K562 (cell line): ENCODE measurements at places on chromosomes 2 and 18. TPM values are rescaled to one million over a fixed set of nuclear protein-coding genes. Genes with fewer than 3 reads are reported as not detected.

DNA sequence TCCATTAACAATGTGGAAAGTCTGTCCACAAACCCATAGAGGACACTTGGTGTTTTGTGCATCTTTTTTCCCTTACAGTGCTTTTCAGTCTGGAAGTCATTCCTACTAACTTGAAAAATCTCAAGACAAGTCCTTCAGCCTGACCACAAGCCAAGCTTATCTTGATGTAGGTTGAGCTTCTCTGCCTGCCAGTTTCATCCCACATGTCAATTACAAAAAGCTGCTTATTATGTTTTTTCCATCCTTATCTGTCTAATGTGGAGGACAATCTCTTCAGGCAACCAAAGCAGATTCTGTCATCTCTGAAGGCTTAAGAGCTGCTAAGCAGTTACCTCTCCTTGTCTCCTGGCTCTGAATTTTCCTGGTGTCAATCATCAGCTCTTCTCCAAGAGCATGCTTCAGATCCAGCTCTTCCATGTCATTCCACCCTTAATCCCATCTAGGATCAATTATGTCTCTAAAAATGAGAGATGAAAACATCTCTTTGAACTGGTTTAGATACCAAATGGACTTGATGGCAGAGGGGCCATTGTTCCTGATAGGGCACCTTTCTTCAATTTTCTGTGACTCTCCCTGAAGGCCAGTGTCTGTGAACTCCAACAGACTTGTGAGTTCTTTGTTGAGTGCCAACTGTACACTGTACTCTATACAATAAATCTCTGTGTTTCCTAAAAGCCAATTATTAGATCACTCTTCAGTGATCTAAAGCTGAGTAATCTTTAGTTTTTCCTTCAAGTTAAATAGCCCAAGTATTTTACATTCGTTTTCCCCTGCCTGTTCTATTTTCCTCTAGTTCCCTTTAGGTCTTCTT is 208.6 kb downstream of the RBM43 start:
- no peak for DNase-seq
- H3K36me3 ChIP-seq, result no peaks in the 10 kb centered on the region
- no peak overlapping the region for H3K4me3 ChIP-seq
- no peaks in the 10 kb centered on the region for H3K4me1 ChIP-seq
- H3K27ac ChIP-seq, result no peak overlapping the region

The OSR1 gene
- total RNA-seq, result not detected in 2 replicates

DNA sequence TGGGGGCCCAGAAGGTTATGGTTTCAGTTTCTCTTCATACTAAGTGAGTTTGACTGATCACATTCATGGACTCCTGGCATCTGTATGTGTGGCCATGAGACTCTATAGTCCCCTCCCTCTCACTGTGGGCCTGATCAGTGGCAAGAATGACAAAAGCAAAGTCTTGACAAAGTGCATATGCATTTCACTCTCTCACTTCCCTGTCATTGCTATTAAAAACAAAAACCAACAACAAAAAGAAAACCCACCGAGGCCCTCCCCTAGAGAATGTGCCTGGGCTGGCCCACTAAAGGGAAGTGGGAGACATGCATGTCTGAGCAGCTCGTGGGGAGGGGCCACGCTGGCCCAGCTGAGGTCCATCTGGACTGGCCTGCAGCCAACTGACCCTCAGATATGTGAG is 600.1 kb upstream of the RAB6C start:
- peaks cover 5% of the 10 kb centered on the region; the same call in 1 of the 2 replicates for H3K27me3 ChIP-seq
- H3K27ac ChIP-seq, result no peak overlapping the region
- DNase-seq, result no peak
- no peaks in the 10 kb centered on the region for H3K36me3 ChIP-seq
- no peaks in the 10 kb centered on the region for H3K4me1 ChIP-seq

DNA sequence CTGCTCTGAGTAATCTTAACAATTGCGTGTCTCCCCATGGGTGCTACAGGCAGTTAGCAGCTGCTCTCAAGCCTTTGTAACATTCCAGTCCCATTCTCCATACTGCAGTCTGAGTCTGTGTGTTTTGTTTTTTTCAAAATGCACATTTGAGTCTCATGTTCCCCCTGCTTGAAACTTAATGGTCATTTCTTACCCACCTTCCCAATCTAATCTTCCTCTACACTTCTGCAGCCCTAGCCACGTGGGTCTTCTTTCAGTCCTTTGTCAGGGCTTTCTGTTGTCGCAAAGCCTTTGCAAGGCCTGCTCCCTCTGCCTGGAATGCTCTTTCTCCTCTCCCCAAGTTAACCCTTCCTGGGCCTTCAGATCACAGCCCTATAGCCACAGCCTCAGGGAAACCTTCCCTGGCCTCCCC is 24.5 kb downstream of the ELAC1 start:
- no peaks in the 10 kb centered on the region; the same call in 1 of the 2 replicates for H3K4me1 ChIP-seq
- no peak for DNase-seq
- H3K27me3 ChIP-seq, result no peaks in the 10 kb centered on the region
- no peaks in the 10 kb centered on the region for H3K36me3 ChIP-seq
- no peak overlapping the region for H3K4me3 ChIP-seq
- H3K27ac ChIP-seq, result no peak overlapping the region

DNA sequence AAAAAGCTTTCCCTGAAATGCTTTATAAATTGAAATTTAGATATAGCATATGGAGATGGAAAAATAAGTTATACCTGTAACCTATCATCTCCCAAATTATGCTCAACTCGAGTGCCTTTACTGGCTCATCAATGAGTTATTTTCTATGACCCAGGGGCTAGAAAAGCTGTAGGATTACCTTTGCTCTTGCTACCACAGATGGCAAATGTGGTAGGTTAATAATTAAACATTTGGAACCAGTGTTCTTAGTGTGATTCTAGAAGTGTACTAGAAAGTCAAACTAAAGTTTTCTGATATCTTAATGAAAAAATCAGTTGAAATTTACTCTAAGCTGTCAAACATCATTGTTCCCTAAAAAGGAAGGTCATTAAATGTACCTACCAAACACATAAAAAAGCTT is 22.5 kb downstream of the ALS2 start:
- no peaks in the 10 kb centered on the region for H3K4me1 ChIP-seq
- DNase-seq, result no peak
- H3K27ac ChIP-seq, result no peak overlapping the region
- H3K36me3 ChIP-seq, result peaks cover 19% of the 10 kb centered on the region; the same call in 1 of the 3 replicates
- no peak overlapping the region for H3K4me3 ChIP-seq

DNA sequence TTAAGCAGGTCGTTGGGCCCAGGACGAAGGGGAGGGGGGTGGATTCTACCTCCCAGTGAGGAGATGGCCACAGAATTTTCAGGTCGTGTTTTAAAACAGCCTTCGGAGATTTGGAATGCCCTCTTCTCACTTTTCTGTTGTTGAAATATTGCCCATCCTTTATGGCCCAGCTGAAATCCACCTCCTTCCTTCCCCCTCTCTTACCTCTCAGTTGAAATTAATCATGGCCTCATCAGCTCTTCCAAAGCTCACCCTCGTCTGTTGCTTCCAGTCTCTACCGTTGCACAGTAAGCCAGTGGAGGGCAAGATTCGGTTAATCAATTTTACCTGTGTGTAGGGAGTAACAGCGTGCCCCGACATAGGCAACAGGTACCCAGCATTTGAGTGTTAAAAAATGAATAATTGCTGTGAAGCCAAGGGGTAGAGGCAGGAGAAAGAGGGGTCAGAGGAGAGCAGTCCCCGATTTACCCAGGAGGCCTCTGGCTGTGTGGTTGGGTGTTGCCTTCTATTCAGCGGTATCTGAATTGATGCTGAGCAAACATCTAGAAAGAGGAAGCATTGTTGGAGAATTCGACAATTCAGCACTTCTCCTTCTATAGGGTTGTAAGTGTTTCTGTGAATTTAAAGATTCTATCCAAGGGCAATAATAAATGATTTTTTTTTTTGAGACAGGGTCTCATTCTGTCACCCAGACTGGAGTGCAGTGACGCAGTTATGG is 8.6 kb upstream of the PDIA6 start:
- peaks cover 66% of the 10 kb centered on the region for H3K27me3 ChIP-seq
- no peak overlapping the region for H3K4me3 ChIP-seq

- peaks cover 6% of the 10 kb centered on the region for H3K4me1 ChIP-seq
- H3K27ac ChIP-seq, result no peak overlapping the region
- no peak overlapping the region for H3K4me3 ChIP-seq
- DNase-seq, result no peak
- no peaks in the 10 kb centered on the region for H3K36me3 ChIP-seq
- peaks cover 18% of the 10 kb centered on the region for H3K27me3 ChIP-seq
Observed at GRCh38 chr2:71471276-71471675, 17.9 kb downstream of the DYSF start.

GRCh38 chr2:63842149-63843061 is 709 bp downstream of the UGP2 start:
- H3K4me1 ChIP-seq, result peaks cover 18% of the 10 kb centered on the region
- no peaks in the 10 kb centered on the region; the same call in 1 of the 3 replicates for H3K36me3 ChIP-seq
- H3K27ac ChIP-seq, result peak overlapping the region; percentile 96
- H3K4me3 ChIP-seq, result peak overlapping the region; percentile 80
- peak; percentile 21 for DNase-seq

The FEV gene
- 1.6 and 2.4 TPM in 2 replicates for total RNA-seq

- no peak overlapping the region for H3K27ac ChIP-seq
- no peak overlapping the region for H3K4me3 ChIP-seq
- H3K36me3 ChIP-seq, result peaks cover 10% of the 10 kb centered on the region; the same call in 1 of the 3 replicates
- DNase-seq, result peak; percentile 40
- no peaks in the 10 kb centered on the region for H3K27me3 ChIP-seq
Observed at GRCh38 chr2:198127627-198128026, 323.2 kb downstream of the PLCL1 start.

The MPV17 gene
- 66.8 and 71.2 TPM in 2 replicates for total RNA-seq

The CDH19 gene
- total RNA-seq, result not detected in 2 replicates

DNA sequence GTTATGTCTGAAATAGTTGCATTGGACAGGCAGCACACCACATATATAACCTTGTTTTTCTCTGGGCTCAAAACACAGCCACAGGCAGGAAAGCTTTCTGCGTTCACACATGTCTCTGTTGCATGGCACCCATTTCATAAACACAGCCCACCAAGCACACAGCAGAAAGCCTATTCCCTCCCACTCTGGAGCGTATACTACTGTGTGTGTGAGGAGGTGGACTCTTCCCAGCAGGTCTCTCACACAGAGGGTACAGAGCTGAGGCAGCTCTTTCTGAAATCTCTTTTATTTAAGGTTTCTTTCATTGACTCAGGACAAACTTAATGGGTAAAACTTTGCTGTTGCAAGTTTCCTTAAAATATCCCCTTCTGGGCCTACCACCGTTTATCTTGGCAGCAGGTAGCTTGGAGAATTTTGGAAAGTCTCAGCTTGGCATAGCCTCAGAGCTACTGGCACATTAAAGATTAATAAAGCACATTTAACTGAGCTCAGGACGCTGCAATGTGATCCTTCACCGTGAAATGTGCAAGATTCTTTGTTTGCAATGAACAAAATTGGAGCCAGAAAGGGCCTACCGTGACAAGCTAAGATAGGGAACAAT is 105.1 kb upstream of the NCKAP5 start:
- no peak overlapping the region for H3K27ac ChIP-seq
- H3K4me1 ChIP-seq, result no peaks in the 10 kb centered on the region
- H3K4me3 ChIP-seq, result no peak overlapping the region
- no peaks in the 10 kb centered on the region for H3K27me3 ChIP-seq
- no peaks in the 10 kb centered on the region for H3K36me3 ChIP-seq
- no peak for DNase-seq

DNA sequence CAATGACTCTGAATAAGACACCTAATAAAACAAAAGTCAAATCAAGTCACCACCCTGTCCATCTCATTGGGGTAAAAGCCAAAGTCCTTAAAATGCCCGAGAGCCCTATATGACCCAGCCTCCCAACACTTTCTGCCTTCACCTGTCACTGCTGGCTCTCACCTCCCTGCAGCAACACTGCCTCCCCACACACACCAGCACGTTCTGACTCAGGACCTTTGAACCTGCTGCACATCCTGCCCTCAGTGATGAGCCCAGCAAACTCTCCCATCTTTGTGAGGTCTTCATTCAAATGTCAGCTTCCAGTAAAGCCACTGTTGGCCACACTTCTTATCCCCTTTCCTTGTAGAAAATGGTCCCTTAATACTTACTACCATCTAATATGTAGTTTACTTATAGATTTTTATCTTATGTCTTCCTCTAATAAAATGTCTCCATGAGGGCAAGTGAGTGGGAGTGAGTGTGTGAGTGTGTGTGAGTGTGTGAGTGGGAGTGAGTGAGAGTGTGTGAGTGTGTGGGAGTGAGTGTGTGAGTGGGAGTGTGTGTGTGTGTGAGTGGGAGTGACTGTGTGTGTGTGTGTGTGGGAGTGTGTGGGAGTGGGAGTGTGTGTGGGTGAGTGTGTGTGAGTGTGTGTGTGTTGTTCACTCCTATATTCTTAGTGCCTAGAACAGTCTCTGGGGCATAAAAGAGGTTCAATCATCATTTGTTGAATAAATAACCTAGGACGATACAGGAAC is 504.7 kb downstream of the EIPR1 start:
- H3K36me3 ChIP-seq, result no peaks in the 10 kb centered on the region
- no peaks in the 10 kb centered on the region for H3K4me1 ChIP-seq
- no peak overlapping the region for H3K4me3 ChIP-seq
- peaks cover 72% of the 10 kb centered on the region for H3K27me3 ChIP-seq
- H3K27ac ChIP-seq, result no peak overlapping the region

DNA sequence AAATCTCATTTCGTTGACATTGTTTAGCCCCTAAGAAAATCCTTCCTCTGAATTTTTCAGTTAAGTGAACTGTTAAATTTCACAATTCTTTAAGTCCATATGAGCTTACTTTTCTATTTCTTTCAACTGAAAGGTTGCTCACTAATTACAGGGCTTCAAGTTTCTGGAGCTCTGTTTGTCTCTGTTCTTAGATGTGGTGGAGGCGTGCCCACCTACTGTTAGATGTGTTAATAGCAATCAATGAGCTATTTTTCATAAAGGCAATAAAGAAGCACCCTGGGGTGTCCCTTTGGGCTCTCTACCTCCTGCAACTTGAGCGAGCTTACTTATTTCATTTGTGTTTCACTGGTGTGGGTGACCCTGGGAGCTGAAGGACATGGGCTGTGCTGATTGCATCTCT is 25.0 kb downstream of the CREG2 start:
- H3K36me3 ChIP-seq, result no peaks in the 10 kb centered on the region
- H3K27me3 ChIP-seq, result peaks cover 13% of the 10 kb centered on the region
- H3K27ac ChIP-seq, result no peak overlapping the region
- no peak overlapping the region for H3K4me3 ChIP-seq
- no peak for DNase-seq
- H3K4me1 ChIP-seq, result no peaks in the 10 kb centered on the region

The TNS1 gene
- 1.9 and 2.0 TPM in 2 replicates for total RNA-seq

DNA sequence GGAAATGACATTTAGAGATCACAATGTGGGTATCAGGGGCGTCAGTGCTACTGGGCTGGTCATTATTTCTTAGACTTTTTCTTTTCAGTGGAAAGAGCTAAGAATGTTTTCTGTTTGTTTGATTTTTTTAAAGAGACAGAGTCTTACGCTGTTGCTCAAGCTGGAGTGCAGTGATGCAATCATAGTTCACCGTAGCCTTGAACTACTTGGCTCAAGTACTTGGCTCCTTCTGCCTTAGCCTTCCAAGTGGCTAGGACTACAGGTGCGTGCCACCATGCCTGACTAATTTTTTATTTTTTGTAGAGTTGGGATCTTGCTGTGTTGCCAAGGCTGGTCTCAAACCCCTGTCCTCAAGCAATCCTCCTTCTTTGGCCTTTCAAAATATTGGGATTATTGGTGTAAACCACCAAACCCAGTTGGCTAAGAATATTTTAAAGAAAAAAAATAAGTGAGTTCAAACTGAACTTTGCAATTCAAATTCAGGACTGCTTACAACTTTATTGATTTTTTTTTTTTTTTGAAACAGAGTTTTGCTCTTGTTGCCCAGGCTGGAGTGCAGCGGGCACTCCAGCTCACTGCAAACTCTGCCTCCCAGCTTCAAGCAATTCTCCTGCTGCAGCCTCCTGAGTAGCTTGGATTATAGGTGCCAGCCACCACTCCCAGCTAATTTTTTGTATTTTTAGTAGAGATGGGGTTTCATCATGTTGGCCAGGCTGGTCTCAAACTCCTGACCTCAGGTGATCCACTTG is 154.2 kb downstream of the MIB1 start:
- no peak overlapping the region for H3K27ac ChIP-seq
- H3K27me3 ChIP-seq, result peaks cover 6% of the 10 kb centered on the region
- no peaks in the 10 kb centered on the region; the same call in 2 of the 3 replicates for H3K4me1 ChIP-seq
- no peaks in the 10 kb centered on the region for H3K36me3 ChIP-seq
- no peak overlapping the region for H3K4me3 ChIP-seq
